Activated CD8-positive, alpha-beta memory T cell treated with anti-CD3 and anti-CD28 coated beads, Interleukin-2, amount 10 ng/mL, durations not matched to agents 7 days and 5 days (primary cell): ENCODE measurements at places on chromosomes 1 and 21. TPM values are rescaled to one million over a fixed set of nuclear protein-coding genes. Genes with fewer than 3 reads are reported as not detected.

Gene CADM3
- total RNA-seq, result not detected

Gene TMEM82
- total RNA-seq, result not detected

Gene SLC1A7
- not detected for total RNA-seq

Gene CFHR3
- total RNA-seq, result not detected

Gene FAM131C
- total RNA-seq, result 1.8 TPM

Gene OR2L5
- total RNA-seq, result not detected
